NCI-H2107 (cell line): ENCODE measurements at places on chromosomes 7 and 10.
A peak's percentile ranks its signal among the peaks of the same experiment; 100 is the strongest.

DNA sequence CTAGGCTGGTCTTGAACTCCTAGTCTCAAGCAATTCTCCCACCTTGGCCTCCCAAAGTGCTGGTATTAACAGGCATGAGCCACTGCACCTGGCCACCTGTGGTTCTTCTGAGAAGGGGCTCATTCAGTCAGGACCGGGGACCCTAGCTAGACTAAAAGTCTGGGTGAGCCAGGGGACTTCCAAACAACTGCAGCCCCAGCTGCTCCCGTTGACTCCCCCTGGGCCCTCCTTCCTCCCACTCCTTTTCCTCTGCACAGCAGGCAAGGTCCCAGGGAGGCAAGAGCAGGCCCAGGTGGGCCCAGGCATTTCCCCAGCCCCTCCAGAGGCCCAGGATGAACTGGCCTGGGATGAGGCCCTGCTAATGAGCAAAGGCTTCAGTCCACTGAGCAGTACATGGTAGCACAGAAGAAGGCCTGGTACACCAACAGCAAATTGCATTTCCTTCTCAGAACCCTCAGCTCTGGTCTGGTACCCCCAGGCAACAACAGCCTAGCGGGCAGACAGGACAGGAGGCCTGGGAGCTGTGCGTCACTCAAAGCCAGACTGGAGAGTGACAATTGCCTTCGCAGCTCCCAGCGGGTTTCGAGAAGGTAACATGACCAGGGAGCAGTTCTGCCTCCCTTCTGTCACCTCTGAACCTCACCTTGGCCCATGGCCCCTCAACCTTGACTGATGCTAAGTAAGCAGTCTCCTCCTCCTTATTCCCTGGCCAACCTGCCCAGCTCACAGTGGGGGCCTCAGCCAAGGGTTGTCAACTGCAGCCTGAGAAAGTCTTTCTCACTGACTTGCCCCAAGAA, 30.7 kb upstream of the HSPA12A start:
- DNase-seq: no peak

GRCh38 chr7:98641646-98642500, 24.8 kb downstream of the NPTX2 start:
- DNase-seq: peak; percentile 33

DNA sequence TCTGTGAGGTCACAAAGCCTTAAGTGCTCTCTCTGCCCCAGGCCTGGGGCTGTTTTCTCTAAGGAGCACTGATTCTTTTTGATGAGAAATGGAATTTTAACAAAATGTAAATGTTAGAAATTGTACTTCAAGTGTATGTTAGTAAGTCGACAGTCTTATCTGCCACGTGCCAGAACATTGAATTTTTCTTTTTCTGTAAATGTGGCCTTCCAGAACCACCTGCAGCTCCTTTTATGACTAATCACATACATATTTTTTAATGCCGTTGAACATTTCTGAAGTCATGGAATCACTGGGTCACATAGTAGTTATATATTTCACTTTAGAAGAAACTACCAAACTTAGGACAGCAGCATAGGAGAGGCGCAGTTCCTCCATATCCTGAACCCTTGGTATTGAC, 38.0 kb downstream of the UBE3C start:
- DNase-seq: no peak

- no peak for DNase-seq
These were observed 35.6 kb downstream of the MPLKIP start for GRCh38 chr7:40098810-40099209.

GRCh38 chr10:122992031-122992585, 11.9 kb downstream of the PSTK start:
- DNase-seq: no peak

GRCh38 chr10:86958901-86959736, 720 bp downstream of the SNCG start:
- no peak for DNase-seq

- DNase-seq: no peak
These were observed 12.1 kb upstream of the SLC29A3 start for GRCh38 chr10:71306979-71307378.

GRCh38 chr7:139777948-139778841, at the start of gene HIPK2:
Gene HIPK2 (minus strand): TSS chr7:139777998. CDS start chr7:139777623, 375 bp downstream.
- peak; percentile 83 for DNase-seq

DNA sequence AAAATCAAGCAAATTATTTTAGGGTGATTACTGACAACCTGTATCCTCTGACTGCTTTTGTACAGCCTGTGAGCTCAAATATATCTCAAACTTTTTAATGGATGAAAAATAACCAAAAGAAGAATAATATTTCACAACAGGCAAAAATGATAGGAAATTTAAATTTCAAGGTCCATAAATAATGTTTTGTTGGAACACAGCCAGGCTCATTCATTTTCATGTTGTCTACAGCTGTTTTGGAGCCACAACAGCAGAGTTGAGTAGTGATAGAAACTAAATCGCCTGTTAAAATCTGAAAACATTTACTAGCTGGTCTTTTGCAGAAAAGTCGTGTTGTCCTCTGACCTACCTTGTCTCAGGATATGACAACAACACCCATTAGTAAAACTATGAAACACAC, 75.9 kb downstream of the GLI3 start:
- DNase-seq: no peak

- no peak for DNase-seq
These were observed 9.2 kb downstream of the AGR2 start for GRCh38 chr7:16795624-16796023.

GRCh38 chr7:76509931-76510877, at the start of gene UPK3B:
Gene UPK3B (plus strand): TSS chr7:76510552. CDS start chr7:76510653, 101 bp downstream.
- no peak for DNase-seq

GRCh38 chr7:140670343-140670935, 2.3 kb upstream of the ADCK2 start:
- no peak for DNase-seq

DNA sequence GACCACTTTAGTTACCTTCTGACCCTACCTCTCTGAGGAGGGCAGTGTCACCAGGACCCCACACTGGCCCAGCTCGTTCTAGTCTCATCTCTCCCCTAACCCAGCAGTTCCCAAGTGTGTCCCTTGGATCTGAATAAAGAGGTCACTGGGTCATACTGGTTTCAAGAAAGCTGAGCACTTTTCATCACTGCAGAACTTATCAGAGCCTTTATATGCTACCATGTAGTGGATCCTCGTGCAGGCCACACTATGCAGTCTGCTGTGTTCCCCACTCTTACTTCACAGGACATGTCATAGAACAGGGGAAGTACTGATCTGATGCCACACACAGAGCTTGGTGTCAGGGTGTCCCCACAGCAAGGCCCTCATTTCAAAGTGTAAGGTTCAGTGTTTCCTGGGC, 113.8 kb downstream of the GFRA1 start:
- DNase-seq: no peak

DNA sequence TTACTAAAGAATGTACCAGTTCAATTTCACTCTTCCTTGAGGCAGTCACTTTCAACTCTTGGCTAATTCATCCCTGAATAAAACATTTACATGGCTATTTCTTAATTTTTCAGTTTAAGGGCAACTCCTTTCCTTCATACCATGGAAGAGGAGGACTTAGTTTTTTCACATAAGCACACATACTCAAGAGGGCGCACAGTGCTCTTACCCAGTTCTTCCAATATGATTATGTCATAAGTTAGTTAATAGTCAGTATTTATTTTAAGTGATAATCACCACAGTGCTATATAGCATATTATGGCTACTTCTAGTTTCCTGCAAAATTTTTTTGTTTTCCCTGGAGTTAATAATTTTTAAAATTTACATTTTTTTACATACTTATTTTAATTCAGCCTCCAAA, 58.6 kb downstream of the SND1 start:
- no peak for DNase-seq

DNA sequence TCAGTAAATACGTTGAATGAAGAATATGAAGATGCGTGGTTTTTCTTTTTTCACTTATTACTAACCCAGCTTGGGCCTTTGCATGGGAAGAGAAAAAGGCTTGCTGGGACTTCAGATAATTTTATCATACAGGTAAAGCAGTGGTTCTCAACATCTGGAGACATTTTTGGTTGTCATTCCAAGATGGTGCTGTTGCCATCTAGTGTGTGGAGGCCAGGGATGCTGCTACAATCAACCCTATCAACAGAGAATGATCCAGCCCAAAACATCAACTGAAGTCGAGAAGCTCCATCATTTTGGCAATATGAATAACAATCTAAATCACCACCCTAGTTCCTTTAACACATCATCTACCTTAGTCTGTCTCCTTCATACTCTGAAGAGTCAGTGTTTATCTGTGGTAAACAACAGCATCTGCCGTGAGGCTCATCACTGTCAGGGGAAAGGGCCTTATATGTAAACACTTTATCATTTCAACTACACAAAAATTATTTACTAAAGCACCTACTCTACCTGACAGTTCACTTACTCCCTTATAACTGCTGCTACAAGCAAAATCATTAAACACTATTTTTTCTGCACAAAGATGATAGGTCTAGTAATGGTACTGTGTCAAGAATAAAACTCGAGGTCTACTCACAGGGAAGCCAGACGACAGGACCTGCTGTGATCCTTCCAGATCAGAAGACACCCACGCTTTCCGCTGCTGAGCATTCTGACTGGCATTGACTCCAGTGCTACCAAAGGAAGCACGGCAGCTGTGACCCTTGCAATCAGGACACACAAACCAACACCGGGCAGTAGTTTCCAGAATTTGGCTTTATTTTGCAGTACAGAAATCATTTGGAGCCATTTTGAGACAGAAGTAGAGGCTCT, 48.6 kb downstream of the GDI2 start:
- no peak for DNase-seq

GRCh38 chr10:116465546-116465945, 37.9 kb downstream of the PNLIPRP3 start:
- no peak for DNase-seq

- DNase-seq: peak; percentile 56
These were observed 868 bp downstream of the MYO1G start for GRCh38 chr7:44977959-44978335.

- no peak for DNase-seq
These were observed 76.4 kb downstream of the CRPPA start for GRCh38 chr7:16344927-16345326.

DNA sequence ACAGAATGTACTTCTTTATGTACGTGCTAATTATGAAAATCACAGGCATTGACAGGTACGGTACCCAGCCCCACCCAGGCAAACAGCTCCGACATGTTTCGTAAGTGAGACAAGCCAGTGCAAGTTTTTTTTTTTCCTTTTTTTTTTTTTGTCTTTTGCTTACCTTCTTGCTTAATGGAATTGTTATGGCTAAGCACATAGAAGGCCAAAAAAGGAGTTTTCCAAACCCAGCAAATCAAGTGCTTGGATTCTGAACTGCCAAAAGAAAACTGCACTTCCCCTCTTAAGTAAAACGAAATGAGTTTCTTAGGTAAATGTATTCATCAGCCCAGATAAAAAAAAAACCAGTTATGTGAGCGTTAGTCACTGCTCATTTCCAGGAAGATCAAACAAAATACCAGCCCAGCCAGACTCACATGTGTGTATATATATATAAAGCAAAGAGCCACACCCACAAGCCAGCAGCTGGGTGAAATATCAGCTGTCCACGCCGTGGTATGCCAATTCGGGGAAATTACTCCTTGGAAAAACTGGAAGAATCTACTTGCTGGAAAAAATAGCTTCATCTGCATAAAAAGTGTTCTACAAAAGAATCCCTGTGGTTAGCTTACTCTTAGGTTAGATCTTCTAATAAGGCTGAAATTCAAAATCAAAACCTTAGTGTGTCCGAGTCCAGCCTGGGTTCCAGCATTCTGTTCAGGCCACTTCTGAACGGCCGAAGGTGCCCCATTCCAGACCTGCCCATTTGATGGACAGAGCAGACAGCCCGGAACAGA, 8.0 kb downstream of the KLF6 start:
- no peak for DNase-seq

DNA sequence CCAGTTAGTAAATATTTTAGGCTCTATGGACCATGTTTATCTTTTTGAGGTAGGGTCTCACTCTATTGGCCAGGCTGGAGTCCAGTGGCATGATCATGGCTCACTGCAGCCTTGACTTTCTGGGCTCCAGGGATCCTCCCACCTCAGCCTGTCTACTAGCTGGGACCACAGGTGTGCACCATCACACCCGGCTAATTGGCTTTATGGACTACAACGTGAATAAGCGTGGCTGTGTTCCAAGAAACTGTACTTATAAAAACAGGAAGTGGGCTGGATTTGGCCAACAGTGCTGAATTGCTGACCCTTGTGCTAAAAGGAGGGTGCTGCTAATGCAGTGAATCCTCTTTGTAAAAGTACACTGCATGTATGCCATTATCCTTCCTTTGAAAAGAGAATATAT, 111.7 kb upstream of the CDK13 start:
- peak; percentile 25 for DNase-seq

DNA sequence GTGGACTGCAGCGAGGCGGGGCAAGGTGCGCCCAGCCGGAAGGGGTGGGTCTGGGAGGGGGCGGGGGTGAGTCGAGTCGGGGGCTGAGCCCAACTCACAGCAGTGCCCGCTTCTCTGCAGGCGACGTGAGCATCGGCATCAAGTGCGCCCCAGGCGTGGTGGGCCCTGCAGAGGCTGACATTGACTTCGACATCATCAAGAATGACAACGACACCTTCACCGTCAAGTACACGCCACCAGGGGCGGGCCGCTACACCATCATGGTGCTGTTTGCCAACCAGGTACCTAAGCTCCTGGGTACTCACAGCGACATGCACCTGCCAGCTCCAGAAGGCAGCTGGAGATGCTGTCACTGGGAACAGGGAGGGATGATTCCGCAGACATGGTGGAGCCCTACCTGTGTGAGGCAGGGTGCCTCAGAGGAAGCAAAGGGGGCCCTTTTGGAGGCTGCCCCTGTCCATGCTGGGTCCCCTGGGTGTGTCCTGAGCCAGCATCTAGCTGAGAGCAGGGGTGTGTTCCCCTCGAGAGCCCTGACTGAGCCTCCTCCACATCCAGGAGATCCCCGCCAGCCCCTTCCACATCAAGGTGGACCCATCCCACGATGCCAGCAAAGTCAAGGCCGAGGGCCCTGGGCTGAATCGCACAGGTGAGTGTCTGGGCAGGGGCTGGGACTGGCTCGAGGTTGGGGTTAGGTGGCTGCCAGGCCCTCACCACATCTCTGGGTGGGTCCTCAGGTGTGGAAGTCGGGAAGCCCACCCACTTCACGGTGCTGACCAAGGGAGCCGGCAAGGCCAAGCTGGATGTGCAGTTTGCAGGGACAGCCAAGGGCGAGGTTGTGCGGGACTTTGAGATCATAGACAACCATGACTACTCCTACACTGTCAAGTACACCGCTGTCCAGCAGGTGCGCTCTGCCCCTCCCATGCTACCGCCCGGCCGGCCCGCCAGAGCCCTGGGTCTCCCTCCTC, 12.8 kb downstream of the FLNC start:
- DNase-seq: no peak
